ENCODE measurements at places on chromosomes 1 and 21.

GRCh38 chr1:82398357-82398756, 597.6 kb downstream of the ADGRL2 start:
- DNase-seq: no peak

GRCh38 chr1:15218287-15219279, 28.4 kb upstream of the FHAD1 start:
- peak; percentile 38 for DNase-seq

GRCh38 chr1:245588116-245588639, 433.4 kb downstream of the KIF26B start:
- DNase-seq: no peak

DNA sequence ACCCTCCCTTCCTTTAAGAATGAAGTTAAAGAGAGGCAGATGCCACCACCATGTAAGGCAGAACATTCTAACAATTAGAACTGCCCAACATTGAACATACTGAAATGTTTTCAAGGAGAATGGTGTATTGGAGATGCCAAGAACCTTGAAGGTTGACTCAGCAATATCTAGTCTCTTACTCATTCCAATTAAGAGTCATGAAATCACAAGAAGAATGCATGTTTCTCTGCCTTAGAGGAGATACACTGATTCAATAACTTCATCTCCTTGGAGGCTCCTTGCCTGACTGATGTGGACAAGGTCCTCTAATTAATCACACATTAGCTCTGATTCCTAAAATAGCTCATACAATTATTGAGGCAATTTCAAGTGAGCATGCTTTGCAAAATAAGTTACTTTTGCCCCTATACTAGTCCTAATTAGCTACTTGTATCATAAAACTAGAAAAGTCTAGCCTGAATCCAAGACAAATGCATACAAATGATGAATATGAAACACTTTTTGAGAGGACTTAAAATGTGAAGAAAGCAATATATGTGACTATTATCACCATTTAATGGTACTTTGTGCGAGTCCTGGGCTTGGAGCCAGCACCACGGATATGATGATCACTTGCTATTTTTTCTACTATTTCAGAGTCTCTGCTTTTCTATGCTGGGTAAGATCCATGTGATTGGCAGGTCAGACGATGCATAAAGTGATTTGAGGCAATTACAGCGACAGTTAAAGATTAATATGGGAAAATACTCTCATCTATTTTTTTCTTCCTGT, 114.5 kb downstream of the DSCAM start:
- DNase-seq: no peak

DNA sequence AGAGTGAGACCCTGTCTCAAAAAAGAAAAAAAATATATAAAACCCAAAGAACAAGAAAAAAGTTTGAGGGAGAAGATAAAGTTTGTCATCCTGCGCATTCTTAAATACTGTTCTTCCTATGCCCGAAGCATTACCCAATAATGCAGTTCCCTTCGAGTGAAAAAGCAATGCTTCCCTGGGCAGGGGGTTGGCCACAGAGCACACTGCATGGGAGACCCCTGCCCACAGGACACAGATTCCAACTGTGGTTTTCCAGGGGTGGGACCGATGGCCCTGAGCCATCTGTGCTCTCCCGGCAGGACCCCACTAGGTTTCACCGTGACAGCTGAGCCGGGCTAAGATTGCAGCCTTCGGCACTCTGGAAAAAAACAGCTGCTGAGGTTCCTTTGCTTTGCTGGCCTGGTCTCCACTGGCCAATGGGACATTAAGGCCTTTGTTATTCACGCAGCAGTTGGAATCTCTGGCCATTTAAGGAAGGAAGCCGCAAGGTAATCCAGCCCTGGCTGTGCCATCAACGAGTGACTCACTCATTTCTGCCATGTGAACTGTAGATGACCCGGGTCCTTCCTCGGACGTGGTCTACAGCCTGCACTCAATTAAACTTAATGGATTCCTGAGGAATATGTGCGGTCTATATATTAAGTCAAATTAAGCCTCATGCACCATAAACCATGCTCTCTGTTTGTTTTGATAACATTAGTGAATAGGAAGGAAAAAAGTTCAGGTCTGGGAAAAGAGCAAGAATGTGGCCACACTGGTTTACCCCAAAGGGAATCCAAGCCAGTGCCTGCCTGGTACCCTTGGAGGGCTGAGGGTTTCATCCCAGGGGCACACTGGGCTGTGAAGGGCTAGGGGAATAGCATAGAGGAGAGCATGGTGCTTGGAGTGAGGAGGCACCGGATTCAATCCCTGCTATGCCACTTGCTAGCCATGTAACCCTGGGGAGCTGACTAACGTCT, 163.2 kb downstream of the ZBTB18 start:
- DNase-seq: no peak

GRCh38 chr1:9494936-9495758, 44.1 kb upstream of the SLC25A33 start:
- DNase-seq: peak; percentile 48

DNA sequence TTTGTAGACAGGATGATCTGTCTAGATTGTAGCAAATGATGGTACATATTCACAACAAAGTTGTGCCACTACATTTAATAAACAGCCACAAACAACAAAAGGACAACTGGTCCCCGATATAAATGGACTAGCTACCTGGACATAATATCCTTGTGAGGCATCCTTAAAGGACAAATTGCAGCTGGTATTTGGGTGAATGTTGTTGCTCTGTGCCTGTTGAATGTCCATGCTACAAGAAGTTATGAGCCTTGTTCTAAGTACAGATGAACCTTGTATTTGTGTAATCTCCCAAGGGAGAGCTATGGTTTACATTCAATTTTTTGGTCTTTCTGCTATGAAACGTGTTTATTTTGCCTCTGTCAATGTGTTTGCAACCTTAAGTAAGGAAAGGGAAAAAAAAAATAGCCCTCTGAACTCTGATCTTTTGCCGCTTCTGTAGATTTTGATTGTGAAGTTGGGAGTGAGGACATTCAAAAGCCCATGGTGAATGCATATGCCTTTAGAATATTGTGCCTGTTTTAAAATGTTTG, 26.5 kb downstream of the SFT2D2 start:
- DNase-seq: no peak

Data from common myeloid progenitor, CD34-positive (primary cell).